Caco-2 (cell line): ENCODE measurements at places on chromosomes 5 and 9. TPM values are rescaled to one million over a fixed set of nuclear protein-coding genes. Genes with fewer than 3 reads are reported as not detected.

DNA sequence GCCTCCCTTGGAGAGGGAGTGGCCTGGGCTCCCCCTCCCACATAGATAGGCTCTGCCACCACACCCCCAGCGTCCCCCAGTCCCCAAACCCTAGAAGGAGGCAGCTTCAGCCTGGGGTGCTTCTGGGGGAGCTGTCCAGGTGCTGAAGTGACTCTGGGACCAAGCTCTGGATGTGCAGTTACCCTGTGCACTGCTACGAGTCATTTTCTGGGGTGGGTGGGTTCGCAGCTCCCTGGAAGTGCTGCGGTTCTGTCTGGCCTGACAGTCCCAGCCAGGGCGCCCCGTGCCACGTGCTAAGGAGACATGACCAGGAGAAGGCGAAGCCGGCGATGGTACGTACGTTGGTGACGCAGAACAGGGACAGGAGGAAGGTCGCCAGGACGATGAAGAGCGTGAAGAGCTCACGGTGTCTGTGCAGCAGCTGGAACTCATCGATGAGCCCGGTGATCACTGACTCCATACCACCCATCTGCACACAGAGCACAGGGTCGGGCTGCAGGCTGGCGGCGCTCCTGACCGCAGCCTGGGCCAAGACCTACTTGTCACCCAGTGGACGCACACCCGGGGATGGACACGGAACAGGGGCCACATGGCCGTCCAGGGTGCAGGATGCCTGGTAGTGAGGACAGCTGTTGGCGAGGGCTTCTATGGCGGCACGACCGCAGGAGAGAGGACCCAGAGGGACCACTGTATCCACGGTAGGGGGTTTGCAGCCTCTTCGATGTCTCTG, 35.7 kb downstream of the SLC6A3 start:
- no peak for DNase-seq
- no peaks in the 10 kb centered on the region for H3K4me1 ChIP-seq
- H3K27me3 ChIP-seq: no peaks in the 10 kb centered on the region; the same call in 1 of the 2 replicates
- no peaks in the 10 kb centered on the region for H3K36me3 ChIP-seq
- H3K4me3 ChIP-seq: no peak overlapping the region

DNA sequence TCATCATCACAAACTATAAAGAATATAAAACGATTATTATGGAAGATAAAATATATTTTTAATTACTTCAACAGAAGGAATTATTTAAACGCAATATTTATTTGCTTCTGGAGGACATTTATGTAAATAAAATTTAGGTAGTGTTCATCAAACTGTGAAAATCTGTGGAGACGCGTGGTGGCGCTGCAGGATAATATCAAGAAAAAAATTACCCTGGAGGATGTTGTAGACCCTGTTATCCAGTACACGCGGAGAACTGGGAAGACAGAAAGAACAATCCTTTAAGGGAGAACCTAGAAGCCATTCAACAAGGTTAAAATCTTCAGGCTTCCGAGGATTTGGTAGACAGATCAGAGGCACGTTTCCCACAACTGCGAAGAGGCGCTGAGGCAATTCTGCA, at the start of gene PCDHB12:
PCDHB12 (plus strand) TSS at position 242 of the 400 bp plus-strand sequence. CDS start 189 bp downstream, outside the sequence.
- DNase-seq: no peak
- H3K27me3 ChIP-seq: no peaks in the 10 kb centered on the region
- no peak within 1 kb of the TSS for H3K4me3 ChIP-seq
- H3K36me3 ChIP-seq: no peaks in the 10 kb centered on the region
- H3K4me1 ChIP-seq: no peaks in the 10 kb centered on the region
- no peak within 1 kb of the TSS for H3K27ac ChIP-seq

ZSWIM6 gene
- 10.0 and 10.7 TPM in 2 replicates for total RNA-seq

CTXN3 gene
- total RNA-seq: not detected in 2 replicates

PRKAA1 gene
- 64.6 and 69.2 TPM in 2 replicates for total RNA-seq
